ENCODE measurements at places on chromosomes 11 and 22.
A peak's percentile ranks its signal among the peaks of the same experiment; 100 is the strongest.

- no peak for DNase-seq
Observed at GRCh38 chr11:36041988-36042611, 98.2 kb downstream of the LDLRAD3 start.

DNA sequence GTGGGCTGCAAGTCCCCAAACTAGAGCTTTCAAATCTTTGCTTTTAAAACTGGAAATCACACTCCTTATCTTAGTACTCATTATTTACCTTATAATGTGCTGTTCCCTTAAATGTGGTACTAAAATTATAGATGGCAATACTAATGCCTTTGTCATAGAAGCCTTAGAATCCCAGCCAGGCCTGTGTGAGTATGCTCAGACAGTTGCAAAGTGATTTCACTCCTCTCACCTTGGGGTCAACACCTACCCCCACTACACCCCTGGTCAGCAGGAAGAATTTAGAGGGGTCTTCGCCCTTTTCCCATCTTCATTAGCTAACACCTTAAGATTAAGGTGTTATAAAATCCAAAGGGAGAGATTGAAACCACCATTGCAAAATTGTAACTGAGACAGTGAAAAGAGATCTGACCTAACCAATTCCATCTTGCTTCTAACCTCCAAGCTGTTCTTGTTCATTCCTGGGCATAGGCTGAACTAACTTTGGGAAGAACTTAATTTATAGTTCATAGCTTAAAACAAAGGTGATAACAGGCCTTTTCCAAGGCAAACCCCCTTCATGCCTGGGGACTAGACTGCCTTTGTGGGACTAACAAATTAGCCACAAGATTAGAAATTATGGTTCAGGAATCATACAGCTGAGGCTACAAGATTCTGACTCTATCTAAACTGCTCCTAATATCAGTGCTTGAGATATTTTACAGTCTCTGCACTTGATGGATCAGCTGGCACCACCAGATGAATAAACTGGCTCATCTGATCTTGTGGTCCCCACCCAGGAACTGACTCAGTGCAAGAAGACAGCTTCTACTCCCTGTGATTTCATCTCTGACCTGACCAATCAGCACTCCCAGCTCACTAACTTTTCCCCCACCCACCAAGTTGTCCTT lies 10.4 kb upstream of the MRPL17 start:
- peak; percentile 73 for DNase-seq

- DNase-seq = no peak
Observed at GRCh38 chr11:90310210-90310609, 87.4 kb upstream of the CHORDC1 start.

DNA sequence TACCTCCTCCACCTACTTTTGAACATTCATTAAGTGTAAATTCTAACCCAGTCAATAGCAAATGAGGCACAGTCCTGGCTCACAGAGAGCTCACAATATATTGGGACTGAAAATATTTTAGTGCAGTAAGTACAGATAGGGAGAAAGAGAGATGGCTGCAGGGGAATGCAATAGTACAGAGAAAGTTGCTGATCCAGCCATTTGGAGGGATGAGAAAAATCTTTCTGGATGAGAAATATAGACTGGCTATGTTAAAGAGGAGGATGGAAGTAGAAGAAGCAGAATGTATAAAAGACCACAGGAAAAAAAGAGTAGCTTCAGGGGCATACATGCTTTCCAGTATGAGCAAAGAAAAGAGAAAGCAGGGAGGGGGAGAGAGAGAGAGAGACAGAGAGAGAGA lies 3.6 kb upstream of the OR52B6 start:
- DNase-seq = no peak

- DNase-seq = no peak
Observed at GRCh38 chr11:46669711-46670139, 30.7 kb downstream of the ARHGAP1 start.

GRCh38 chr11:94974178-94974577 lies 669 bp downstream of the KDM4D start:
- DNase-seq = no peak

DNA sequence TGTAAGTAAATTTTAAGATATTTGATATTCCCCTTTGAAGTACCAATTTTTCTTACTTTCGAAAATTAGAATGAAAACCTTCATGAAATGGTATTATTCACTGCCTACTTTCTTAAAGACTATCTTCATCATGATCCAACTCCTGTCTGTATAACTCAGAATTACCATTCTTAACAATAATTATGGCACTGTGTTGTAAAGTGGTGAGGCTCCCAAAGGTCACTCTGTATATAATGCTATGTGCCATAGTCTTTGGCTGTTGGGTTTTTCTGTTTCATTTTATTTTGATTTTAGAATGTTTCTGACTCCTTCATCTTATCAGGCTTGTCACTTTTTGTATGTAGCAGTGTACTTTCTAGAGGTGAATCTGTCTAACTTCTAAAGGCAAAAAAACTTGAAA lies 52.4 kb downstream of the MAML2 start:
- DNase-seq = no peak

DNA sequence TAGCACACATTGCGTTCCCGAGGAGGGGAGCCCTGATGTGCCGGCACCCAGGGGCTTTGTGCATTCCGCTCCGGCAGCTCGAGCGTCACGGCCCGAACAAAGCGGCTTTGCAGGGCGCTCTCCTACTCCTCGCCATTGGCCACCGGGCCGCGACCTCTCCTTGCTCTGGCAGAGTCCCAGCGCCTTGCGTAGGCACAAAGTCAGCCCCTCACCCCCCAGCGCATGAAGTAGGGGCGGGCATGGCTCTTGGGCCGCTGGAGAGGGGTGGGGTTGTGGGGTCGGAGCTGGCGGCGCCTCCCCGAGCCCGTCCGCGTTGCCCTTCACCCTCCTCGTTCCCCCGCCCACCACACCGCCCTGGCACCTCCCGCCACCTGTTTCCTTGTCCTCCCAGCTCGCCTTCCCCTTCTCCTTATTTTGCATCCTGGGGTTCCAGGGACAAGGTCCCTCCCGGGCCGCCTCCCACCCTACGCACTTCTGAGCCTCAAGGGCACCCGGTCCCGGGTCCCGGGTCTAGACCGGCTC lies 753 bp upstream of the PPARA start:
- DNase-seq = no peak

DNA sequence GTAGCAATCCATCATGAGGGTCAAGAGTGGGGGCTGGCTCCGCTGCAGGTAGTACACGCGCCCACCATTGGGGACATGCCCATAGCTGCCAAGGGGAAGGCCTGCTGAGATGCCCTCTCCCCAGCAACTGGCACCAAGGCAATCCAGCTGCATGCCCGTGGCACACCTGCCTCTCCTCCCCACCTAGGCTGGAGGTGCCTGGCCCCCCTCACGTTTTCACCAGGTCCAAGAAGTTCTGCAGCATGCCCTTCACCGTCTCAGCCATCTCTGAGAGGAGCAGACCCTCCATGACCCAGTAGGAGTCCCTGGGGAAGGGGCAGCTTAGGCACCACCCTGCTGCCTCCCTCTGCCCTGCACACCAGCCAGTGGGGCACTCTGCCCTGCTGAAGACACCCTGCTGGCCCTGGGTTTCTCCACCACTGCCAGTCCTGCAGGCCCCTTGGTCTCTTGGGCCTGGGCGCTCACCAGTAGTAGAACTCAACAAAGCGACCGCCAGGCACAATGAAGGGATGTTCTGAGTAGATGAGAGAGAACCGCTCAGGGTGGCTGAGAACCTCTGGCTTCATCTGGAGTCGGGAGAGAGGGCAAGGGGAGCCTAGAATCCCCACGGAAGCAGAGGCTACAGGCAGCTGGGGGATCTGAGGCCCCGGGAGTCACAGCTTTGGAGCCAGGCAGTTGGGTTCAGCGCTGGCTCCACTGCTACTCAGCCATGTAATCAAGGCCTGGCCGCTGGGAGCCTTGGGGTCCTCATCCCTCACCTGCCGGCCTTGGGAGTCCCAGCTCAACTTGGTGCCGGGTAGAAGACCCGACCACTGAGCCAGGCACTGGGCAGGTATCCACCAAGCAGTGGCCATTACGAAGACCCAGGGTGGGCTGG lies 17.8 kb downstream of the TREH start:
- no peak for DNase-seq

- DNase-seq = no peak
Observed at GRCh38 chr11:82927264-82927880, 25.8 kb downstream of the DDIAS start.

DNA sequence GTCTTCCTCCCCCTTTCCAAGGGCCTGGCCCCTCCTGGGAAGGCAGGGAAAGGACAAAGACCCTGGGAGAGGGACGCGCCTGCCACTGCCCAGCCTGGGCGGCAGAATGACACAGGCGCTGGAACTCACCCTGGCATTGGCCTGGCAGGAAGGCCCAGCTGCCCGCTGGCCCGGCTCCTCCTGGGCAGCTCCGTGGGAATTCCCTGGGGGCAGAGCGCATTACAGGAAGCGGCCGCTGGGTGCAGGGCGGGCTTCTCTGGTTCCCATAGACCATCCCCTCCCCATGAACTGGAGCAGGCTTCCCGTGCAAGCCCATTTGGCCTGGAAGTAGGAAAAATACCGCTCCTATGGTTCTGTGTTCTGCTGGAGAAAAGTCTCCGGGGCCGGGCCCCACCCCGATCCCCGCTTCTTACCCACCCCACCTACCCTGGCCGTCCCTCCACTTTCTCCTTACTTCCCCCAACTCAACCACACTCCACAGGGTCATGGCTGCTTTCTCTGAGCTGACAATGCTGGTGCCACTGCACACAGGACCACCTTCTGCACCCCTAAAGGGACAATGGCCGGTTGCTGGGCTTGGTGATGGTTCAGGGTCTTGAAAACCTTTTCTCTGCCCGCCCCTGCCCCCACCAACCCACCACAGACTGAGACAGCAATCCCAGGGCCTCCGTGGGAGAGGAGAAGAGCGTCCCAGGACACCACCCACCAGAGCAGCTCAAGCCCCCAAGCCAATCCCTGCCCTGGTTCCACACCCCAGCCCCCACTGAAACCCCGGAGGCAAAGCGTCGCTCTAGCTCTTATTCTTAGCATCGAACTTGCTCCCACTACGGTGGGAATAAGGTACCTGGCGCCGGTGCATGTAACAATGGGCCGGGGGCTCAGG lies 58.9 kb downstream of the LINC01488 start:
- no peak for DNase-seq

GRCh38 chr11:107720303-107720774 lies 8.5 kb upstream of the SLN start:
- no peak for DNase-seq

DNA sequence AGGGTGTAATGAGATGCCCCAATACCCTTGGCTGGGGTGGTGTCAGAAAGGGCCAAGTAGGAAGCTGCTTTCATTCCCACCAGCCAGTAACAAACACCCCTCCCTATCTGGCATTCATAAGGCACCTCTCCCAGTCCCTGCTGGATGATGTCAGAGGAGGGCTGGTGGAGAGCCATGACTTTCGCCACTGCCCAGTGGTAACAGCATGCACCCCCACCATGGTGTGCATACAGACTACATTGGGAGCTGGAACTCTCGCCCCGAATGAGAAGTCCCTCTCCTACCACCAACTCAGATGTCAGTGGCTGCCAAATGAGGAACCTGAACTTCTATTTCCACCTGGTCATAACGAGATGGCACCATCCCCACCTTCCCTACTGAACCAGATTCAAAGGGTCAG lies 73.3 kb downstream of the SGSM3 start:
- no peak for DNase-seq

DNA sequence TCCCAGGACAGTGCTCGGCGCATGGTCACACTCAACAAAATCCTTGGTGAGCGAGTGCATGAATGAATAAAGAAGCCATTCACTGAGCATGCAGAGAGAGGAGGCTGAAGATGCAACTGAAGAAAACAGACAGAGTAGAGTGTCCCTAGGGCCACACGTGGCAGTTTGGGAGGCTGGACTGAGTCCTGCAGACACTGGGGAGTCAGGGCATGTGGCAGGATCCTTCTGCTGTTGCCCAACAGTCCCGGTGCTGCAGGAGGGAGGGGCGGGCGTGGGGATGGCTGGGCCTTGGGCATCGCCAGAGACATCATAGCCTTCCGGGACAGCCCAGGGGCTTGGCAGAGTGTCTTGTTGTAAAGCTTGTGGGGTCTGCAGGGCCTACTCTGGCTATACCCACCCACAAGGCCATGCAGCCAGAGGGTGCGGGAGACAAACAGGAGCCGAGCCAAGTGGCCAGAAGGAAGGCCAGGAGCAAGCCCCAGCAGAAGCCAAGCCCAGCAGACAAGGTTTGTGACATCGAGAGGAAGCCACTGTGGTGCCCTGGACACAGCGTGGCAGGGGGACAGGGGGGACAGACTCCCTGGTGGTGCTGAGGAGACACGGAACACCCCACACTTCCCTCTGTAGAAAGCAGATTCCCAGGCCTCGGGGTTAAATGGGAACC lies 26.7 kb upstream of the FBLN1 start:
- no peak for DNase-seq

- DNase-seq = no peak
Observed at GRCh38 chr11:110907629-110908028, 195.4 kb upstream of the ARHGAP20 start.
